NCI-H2171 (cell line): ENCODE measurements at places on chromosomes 13 and 19.

DNA sequence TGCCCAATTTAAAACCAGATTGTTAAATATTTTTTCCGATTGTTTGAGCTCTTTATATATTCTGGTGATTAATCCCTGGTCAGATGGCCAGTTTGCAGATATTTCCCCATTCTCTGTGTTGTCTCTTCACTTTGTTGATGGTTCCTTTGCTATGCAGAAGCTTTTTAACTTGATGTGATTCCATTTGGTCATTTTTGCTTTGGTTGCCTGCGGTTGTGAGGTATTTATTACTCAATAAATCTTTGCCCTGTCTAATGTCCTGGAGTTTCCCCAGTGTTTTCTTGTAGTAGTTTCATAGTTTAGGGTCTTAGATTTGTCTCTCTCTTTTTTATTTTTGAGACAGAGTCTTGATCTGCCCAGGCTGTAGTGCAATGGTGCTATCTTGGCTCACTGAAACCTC, 23.8 kb upstream of the LMO7 start:
- no peak for DNase-seq

DNA sequence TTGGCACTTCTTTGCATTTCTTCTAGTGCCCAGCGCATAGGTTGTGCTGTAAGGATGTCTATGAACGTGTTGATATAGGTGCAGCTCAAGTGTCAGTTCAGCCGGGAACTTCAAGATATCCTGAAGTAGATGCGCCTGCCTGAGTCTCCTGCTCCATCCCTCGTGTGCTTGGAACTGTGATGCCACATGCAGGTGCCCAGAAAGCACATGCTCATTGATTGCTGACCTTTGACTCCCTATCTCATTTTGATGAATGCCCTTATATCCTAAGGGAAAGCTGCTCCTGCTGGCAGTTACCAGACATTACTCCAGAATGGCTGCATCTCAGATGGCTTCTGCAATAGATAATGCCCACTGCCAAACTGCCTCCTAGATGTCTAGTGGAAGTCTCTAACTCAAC, 40.9 kb downstream of the CBY2 start:
- DNase-seq, result no peak

DNA sequence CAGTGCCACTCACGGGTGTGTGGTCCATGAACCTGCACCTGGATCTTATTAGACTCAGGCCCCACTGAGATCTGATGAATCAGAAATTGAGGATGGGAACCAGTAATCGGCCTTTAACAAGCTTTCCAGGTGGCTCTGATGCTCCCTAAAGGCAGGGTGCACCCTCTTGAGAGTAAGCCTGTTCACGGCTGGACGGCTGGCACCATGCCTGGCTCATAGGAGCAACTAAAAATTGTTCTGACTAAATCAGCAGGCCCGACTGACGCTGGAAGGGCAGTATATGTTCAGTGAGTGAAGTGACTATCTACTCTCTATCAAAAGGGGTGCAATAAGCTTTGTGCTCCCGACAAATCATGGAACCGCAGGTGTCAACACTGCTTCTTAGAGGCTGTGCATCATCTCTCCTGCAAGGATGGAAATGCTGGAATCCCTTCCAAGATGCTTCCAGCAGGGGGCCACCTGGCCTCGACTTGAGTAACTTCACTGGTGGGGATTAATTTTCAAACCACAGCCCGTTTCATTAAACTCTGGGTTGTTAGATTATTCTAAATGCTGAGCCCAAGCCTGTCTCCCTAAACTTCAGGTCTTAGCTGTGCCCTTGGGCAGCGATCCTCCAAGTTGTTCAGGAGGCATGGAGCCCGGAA, 28.4 kb downstream of the TMTC4 start:
- peak; percentile 18 for DNase-seq

DNA sequence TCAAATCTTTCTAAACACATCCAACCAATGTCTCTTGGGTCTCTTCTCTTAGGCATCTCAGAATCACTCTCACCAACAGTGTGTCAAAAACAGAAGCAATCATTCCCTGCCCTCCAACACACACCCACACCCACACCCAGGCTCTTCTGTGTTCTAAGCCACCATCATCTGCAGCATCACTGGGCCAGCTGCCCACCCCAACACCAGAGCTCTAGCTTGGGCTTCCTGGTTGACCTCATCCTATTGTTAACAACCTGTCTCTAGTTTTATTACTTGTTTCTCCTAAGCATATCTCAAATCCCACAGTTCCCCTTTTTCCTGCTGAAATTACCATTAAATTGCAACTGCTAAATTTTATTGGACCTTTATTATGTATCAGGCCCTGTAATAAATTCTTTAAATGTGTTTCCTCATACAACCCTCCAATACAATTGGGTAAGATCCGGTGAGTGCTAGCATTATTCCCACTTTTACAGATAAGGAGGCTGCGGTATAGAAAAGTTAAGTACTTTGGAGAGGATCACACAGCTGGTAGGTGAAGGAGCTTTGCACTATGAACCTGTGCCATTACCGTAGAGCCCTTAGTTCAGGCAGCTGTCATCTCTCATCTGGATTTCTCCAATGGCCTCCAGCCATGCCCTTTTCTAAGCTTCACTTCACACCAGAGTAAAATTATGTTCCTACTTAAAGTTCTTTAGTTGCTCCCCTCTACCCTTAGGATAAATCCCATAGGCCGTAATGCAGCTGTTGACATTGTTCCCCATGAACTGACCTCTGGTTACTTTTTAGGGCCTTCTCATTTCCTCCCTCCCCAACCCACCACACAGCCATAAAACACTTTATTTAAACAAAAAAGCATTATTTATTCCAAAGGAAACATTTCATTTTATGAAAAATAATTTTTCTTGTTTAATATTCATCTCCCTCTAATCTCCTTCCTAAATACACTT, 227.7 kb downstream of the B3GLCT start:
- no peak for DNase-seq

- DNase-seq, result no peak
Observed at GRCh38 chr19:42965176-42965575, 28.2 kb upstream of the PSG7 start.

DNA sequence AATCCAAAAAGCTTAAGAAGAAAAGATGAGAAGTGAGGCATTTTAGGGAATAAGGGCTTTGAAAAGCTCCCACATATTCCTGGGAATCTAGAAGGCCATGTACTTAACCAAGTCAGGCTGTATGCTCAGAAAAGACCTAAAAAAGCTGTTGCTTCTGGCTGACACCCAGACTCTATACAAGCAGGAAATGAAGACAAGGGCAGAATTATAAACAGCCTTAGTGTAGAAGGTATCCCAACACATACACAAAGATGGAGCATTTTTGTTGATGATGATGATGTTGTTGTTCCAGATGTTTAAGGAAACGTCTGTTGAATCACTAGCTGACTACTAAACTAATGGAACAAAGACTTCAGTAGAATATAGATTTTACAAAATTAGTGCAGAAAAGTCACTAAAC, 26.1 kb upstream of the N4BP2L1 start:
- no peak for DNase-seq
